Endothelial cell of umbilical vein (primary cell): ENCODE measurements at places on chromosomes 12 and 14. TPM values are rescaled to one million over a fixed set of nuclear protein-coding genes. Genes with fewer than 3 reads are reported as not detected.

- no peaks in the 10 kb centered on the region for H3K27me3 ChIP-seq
- no peaks in the 10 kb centered on the region for H3K4me1 ChIP-seq
- DNase-seq: no peak
- H3K4me3 ChIP-seq: no peak overlapping the region
- no peak overlapping the region for H3K27ac ChIP-seq
Measured at GRCh38 chr14:98184457-98184856, 1087.5 kb downstream of the BCL11B start.

The TMTC2 gene
- 5.9 and 7.8 TPM in 2 replicates for total RNA-seq

DNA sequence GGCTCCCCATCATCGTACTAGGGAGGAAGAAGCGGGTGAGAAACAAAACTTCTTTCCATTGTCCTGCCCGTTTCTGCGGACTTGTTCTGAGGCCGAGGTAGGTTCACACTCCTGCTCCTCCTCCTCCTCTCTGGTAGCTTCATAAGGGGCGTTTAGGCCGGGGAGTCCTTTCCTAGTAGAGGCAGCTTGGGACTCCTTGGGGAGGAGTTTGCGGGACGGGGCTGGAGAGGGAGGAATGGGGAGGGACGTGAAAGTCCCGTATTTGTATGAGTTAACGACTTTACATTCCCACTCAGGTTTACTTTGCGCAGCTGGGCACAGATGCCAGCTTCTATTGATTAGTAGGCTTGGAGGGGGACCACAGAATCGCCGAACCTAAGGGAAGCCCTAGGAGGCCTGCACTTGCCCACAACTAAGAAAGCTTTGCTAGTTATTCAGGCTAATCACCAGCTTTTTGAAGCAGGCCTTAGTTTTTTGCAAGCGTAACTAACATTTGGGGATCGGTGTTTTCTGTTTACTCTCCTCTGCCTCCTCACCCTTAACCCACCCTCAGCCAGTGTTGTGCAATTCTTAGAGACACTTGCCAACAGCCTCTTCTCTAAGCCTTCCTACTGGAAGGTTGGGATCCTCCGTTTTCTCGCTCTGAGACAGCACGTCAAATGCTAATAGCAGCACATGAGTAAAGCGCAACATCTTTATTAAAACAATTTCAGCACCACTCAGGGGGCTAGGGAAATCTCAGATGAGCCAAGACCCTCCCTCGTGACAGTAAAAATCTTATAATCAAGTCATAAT is 499 bp downstream of the RNASE4 start:
- H3K4me3 ChIP-seq: peak overlapping the region; percentile 84
- H3K36me3 ChIP-seq: no peaks in the 10 kb centered on the region
- peak overlapping the region; percentile 63 for H3K27ac ChIP-seq
- no peak for DNase-seq
- H3K27me3 ChIP-seq: no peaks in the 10 kb centered on the region

The PTCSC3 gene
- total RNA-seq: not detected in 2 replicates

The CAPZA3 gene
- not detected in 2 replicates for total RNA-seq

- peaks cover 4% of the 10 kb centered on the region for H3K4me1 ChIP-seq
- no peaks in the 10 kb centered on the region for H3K36me3 ChIP-seq
- no peak overlapping the region for H3K27ac ChIP-seq
- DNase-seq: no peak
- no peaks in the 10 kb centered on the region for H3K27me3 ChIP-seq
Measured at GRCh38 chr12:93325855-93326254, 51.9 kb upstream of the NUDT4 start.

GRCh38 chr12:5264006-5264405 is 167.9 kb upstream of the NTF3 start:
- no peaks in the 10 kb centered on the region for H3K4me1 ChIP-seq
- H3K4me3 ChIP-seq: no peak overlapping the region
- no peak for DNase-seq
- no peak overlapping the region for H3K27ac ChIP-seq
- no peaks in the 10 kb centered on the region for H3K36me3 ChIP-seq

DNA sequence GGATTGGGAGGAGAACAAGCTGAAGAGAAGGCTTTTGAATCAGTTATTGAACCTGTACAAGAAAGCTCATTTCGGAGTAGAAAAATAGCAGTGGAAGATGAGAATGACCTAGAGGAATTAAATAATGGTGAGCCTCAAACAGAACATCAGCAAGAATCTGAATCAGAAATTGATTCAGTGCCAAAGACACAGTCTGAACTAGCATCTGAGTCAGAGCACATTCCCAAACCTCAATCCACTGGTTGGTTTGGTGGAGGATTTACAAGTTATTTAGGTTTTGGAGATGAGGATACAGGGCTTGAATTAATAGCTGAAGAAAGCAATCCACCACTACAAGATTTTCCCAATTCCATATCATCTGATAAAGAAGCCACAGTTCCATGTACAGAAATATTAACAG is 13.5 kb downstream of the MIA2 start:
- H3K4me1 ChIP-seq: no peaks in the 10 kb centered on the region
- no peak for DNase-seq
- no peak overlapping the region for H3K4me3 ChIP-seq
- no peaks in the 10 kb centered on the region for H3K27me3 ChIP-seq
- H3K27ac ChIP-seq: no peak overlapping the region

DNA sequence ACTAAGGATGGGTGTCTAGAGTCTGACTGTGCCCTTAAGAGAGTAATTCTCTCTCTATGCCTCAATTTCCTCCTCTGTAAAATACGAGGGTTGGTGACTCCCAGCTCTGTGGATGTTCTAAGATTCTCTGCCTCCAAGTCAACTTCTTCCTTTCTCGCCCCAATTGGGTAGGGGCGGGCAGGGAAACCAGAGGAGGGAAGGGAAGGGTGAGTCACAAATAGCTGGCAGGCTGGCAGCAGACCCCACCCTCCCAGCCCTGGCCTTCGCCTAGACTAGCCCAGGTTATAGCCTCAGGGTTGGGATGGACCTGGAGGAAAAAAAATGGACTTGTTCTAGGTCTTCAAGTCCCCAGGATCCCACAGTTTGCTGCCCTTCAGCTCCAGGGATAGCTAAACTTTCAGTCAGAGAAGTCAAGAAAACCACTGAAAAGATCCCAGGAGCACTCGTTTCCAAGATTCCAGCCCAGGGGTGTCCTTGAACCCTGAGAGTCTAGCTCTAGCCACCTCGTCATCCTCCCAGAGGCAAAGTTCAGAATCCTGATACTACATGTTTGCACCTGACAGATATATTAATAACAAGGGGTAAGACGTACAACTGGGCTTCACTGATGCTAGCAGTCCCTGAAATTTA is 2.3 kb downstream of the DGKA start:
- no peak overlapping the region for H3K27ac ChIP-seq
- H3K36me3 ChIP-seq: no peaks in the 10 kb centered on the region
- H3K4me3 ChIP-seq: no peak overlapping the region
- peaks cover 29% of the 10 kb centered on the region for H3K4me1 ChIP-seq
- no peaks in the 10 kb centered on the region for H3K27me3 ChIP-seq
- peak; percentile 60 for DNase-seq

GRCh38 chr12:74066476-74066875 is 471.2 kb upstream of the ATXN7L3B start:
- H3K36me3 ChIP-seq: no peaks in the 10 kb centered on the region
- no peak overlapping the region for H3K4me3 ChIP-seq
- DNase-seq: no peak
- H3K4me1 ChIP-seq: no peaks in the 10 kb centered on the region

The RNASE1 gene
- total RNA-seq: 182 and 216 TPM in 2 replicates

GRCh38 chr14:32331206-32331605 is 2.1 kb downstream of the AKAP6 start:
- H3K4me3 ChIP-seq: no peak overlapping the region
- no peaks in the 10 kb centered on the region for H3K27me3 ChIP-seq
- H3K4me1 ChIP-seq: no peaks in the 10 kb centered on the region
- H3K36me3 ChIP-seq: no peaks in the 10 kb centered on the region
- H3K27ac ChIP-seq: no peak overlapping the region
- no peak for DNase-seq

DNA sequence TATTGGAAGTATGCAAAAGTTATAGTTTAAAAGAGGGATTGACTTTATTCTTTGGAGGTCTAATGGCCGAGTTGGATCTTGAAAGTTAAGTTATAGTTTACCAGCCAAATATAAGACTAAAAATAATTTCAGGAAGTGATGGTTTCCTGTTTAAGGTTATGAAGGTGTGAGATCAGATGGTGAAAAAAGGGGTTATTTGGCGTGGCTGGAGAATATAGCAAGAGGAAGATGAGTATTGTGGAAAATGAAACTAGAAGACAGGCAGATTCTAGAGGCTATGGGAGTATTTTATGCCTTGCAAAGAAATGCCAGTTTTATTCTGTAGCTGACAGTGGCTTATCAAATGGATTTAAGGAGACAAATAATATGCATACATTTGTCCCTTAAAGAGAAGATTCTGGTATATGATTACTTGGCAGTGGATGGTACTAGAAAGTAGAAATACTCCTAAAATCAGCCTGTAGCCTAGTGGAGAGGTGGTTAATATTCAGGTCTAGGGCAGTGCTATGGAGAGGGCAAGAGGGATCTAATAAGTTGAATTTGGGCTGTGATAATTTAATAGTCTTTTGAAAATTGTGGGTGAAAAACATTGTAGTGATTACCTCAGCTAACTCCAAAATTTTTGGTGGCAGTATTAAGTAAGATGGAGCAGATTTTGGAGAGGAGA is 1091.8 kb upstream of the ATXN7L3B start:
- no peaks in the 10 kb centered on the region for H3K27me3 ChIP-seq
- H3K4me1 ChIP-seq: no peaks in the 10 kb centered on the region
- H3K27ac ChIP-seq: no peak overlapping the region

The TBC1D30 gene
- 4.4 and 7.4 TPM in 2 replicates for total RNA-seq

- DNase-seq: peak; percentile 98
- peak overlapping the region; percentile 8 for H3K4me3 ChIP-seq
- H3K27ac ChIP-seq: peak overlapping the region; percentile 82
- H3K36me3 ChIP-seq: no peaks in the 10 kb centered on the region
- peaks cover 32% of the 10 kb centered on the region for H3K4me1 ChIP-seq
- H3K27me3 ChIP-seq: no peaks in the 10 kb centered on the region
Measured at GRCh38 chr12:86230516-86231146, 25.6 kb downstream of the MGAT4C start.

DNA sequence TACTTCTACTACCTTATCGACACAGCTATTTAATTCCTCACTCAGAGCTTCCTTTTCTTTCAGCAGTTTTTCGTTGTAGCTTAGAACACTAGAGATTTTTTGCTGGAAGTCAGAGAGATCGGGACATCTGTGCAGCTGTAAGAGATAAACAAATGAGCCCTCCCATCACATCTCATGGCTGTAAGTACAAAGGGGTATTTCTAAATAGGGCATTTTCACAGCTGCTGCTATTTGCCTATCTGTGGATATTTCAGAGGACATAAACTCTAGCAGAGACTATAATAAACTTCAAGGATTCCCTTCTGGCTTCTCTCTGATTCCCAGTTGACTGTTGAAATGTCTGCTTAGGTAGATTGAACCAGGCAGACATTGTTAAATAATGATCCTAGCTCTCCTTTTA is 76.1 kb upstream of the SAV1 start:
- H3K27me3 ChIP-seq: no peaks in the 10 kb centered on the region
- H3K4me3 ChIP-seq: no peak overlapping the region
- H3K4me1 ChIP-seq: peaks cover 22% of the 10 kb centered on the region
- no peak overlapping the region for H3K27ac ChIP-seq

DNA sequence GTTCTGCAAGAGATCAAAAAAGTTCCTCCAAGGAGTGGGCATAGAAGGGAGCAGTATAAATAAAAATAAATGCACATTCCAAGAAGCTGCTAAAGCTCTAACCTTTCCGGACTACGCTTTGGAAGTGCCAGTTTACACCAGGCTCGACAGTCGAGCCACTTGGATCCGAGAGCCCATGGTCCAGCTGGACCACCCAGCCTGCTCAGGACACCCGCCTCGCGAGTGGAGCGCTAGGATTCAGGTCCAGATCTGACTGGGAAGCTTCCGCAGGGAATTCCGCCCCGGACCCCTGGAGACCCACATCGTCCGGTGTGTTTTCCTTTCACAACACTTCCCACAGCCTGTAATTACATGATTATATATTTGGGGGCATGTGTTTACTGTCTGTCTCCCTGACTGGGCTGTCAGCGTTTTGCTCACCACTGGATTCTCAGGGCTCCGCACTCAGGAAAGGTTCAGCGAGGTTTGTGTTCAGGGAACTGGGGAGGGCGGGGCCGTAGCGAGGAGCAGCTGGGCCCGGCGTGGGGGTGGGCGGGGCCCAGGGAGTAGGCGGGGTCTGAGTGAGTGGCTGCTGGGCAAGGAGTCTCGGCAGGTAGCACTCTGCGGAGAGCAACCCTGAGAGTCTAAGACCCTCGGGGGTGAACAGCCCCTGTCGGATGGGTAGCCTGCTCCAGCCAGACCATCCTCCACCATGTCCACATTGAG is 52.3 kb upstream of the TMEM263 start:
- H3K36me3 ChIP-seq: no peaks in the 10 kb centered on the region
- H3K27ac ChIP-seq: no peak overlapping the region
- peak overlapping the region; percentile 61 for H3K4me3 ChIP-seq
- DNase-seq: peak; percentile 67

DNA sequence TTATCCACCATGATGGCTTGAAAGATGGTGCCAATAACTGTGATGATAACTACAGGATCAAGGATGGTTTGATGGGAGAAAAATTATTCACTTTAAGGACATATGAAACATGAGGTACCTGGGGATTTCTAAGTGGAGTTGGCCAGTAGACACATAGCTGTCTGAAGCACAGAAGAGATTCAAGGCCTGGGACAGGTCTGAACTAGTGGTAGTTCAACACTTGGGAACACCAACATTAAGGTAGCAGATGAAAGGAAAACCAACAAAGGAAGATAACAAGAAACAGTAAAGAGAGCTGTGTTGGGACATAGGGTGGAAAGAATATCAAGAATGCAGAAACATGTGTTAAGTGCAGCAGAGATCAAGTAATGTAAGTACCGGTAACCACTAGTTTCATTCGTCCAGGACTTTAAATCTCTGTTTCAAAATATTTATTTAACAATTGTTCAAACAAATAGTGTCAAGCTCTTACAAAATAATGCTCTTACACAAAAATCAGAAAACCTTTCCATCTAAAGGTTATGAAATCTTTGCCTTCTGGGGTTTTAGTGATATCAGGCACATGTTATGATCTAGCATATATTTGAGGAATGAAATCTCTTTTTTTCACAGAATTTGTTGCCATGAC is 104.7 kb downstream of the ST8SIA1 start:
- H3K4me3 ChIP-seq: no peak overlapping the region
- H3K36me3 ChIP-seq: no peaks in the 10 kb centered on the region
- H3K27ac ChIP-seq: no peak overlapping the region
- no peaks in the 10 kb centered on the region for H3K4me1 ChIP-seq

DNA sequence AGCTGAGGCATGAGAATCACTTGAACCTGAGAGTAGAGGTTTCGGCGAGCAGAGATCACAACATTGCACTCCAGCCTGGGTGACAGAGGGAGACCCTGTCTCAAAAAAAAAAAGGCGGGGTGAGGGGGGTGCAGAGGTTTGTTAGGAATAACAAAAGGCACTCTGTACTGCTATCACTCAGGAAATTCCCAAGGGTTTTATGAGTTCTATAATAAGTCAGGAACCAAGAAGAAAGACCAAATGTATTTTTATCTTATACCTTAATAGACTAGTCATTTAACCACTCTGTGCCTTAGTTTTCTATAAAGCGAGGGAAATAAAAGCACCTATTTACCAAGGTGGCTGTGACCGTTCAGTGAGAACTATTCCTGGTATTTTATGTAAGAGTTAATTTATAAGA is 319.2 kb downstream of the GPHN start:
- H3K36me3 ChIP-seq: no peaks in the 10 kb centered on the region
- H3K27ac ChIP-seq: no peak overlapping the region
- no peaks in the 10 kb centered on the region for H3K27me3 ChIP-seq
- peaks cover 18% of the 10 kb centered on the region for H3K4me1 ChIP-seq
